Frontal cortex (tissue), 4 donors: ENCODE measurements at places on chromosomes 1 and 21. TPM values are rescaled to one million over a fixed set of nuclear protein-coding genes. Genes with fewer than 3 reads are reported as not detected.

DNA sequence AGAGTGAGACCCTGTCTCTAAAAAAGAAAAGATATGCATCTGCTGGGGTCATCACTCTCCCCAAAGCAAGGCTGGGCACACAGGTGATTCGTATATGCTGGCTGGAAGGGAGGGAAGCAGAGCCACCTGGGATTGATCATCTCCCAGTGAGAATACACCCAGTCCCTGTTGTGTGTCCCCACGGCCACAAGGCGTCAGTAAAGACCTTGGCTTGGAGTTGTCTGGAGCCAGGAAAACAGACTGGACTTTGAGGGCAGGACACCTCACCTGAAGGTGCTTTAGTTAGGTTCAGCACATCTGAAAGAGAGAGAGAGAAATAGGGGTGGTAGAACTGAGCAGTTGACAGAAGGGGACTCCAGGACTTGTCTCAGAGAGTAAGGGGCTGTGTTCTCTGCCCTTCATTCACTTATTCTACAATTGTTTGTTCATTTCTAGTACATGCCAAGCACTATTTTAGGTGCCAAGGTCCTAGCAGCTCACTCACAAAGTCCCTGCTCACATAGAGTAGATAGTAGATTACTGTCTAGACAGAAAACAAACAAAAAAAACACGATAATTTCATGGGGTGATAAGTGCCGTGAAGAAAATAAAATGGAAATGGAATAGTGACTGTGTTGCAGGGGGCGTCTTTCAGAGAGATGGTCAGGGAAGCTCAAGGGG lies 13.5 kb downstream of the CITED4 start:
- peak; percentile 45 for DNase-seq

The C1orf167 gene
- total RNA-seq, result not detected

DNA sequence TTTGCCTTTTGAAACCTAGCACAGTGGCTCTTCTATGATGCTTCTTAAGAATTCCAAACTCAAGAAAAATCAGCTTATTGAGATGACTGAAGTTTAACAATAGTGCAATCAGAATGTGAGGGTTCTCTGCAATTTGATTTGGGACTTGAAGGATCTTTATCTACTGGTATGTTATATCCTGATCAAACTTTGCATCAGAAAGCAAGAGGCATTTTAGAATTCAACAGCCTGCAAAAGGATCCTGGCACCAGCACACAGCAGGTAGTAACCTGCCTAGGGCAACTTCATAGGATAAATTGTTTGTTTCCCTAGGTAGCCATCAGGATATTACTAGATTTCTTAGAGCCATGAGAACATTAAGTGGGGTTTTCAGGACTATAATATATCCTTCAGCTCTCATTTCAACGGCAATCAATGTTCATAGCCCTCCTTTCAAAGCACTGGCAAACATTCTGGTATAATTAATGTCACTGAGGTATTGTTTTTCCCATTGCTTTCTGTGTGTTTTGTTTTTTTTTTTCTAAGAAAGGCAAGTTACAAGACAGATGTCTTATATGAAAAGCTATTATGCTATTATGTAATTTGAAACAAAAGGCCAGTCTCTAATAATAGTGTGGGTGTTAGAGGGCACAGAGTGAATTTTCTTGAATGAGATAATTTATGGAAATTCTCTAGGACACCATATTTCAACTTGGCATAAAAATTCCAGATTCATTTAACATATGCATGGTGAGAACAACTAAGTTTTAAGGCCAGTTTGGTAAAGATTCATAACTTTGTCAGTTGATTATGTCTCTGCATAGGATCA lies 34.5 kb downstream of the NTNG1 start:
- no peak for DNase-seq

- no peak for DNase-seq
These were observed 40.9 kb downstream of the AGPAT3 start for GRCh38 chr21:43905726-43906455.

The METTL18 gene
- total RNA-seq, result 9.0 TPM

The SPRR2F gene
- total RNA-seq, result not detected

- DNase-seq, result no peak
These were observed 11.5 kb downstream of the TRIM33 start for GRCh38 chr1:114499478-114499877.

The ACTL8 gene
- under 0.01 TPM for total RNA-seq

The CCDC17 gene
- 0.41 TPM for total RNA-seq

- no peak for DNase-seq
These were observed at the start of gene HJV for GRCh38 chr1:146021622-146022402. Gene HJV (minus strand): TSS chr1:146021735. CDS start chr1:146020231, 1,504 bp downstream.

The CCDC27 gene
- not detected for total RNA-seq

DNA sequence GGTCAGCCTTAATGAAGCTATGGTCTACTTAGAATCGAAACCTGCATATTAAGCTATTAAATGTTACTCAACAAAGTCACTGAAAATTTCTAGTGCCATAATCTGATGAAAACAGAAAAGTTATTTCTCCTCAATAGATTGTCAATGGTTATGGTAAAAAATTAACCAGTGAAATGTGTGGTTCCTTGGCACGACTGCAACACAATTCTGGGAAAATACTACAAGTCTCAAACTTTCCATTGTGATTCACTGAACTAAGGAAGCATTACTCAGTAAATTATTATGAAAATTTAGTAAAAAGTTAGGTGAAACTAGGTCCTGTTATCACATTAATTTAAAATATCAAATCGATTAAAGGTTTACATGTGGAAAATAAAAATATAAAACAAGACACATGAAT lies 12.8 kb upstream of the OR2T10 start:
- DNase-seq, result no peak
